ENCODE measurements at places on chromosomes 6 and 20.

GRCh38 chr6:20918868-20919267 lies 384.6 kb downstream of the CDKAL1 start:
- no peak for DNase-seq

DNA sequence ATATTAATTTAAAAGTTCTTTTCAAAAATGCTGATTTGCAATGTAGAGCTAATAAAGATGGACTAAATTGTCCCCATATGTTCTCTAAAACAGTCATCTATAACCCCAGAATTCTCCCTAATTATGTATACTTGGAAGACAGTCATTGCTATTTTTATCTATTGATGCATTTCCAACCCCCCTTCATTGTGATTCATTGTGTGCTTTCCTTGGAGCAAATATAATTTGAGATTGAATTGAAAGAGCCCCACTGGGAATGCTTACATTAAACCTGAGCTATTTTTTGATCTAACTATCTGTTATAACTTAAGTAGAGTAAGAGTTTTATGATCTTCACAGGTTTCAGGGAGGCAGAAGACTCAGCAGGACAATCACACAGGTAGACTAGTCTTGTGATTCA lies 73.7 kb upstream of the PTCHD4 start:
- no peak for DNase-seq

DNA sequence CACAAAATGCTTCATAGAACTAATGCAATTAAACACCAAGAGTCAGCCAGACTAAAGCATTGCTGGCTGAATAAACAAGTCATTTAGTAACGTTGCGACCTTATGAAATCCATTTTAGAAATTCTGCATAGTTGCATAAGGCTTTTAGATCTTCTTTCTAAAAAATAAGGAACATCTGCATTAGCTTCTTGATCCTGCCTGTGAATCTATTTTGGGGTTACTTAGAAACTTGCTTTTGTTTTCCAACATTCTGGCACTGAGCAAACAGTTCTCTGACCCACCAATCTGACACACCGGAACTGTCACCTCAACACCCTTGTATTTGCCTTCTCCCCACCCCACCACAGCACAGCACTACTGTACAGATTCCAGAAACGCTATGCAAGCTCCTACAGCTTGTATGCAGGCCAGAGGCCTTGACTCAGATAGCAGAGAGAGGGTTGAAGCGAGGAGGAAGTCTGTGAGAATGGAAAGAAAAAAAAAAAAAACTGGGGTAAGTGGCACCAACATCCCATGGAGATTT lies 55.0 kb downstream of the KIF13A start:
- no peak for DNase-seq

- no peak for DNase-seq
Measured at GRCh38 chr20:49179368-49180277, 8.5 kb downstream of the STAU1 start.

DNA sequence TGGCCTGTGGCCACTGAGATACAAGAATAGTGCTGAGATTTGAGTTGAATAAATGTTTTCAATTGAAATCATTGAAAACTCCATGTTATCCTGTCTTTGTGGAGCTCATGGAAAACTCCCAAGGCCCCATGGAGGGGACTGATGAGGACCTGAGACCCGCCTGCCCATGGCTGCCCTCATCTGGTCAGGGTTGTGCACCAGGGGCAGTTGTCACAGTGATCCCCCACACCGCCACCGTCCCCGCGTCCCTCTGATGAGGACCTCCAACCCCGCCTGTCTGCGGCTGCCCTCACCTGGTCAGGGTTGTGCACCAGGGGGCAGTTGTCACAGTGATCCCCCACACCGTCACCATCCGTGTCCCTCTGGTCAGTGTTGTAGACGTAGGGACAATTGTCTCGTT lies 27.8 kb downstream of the THBS2 start:
- no peak for DNase-seq

DNA sequence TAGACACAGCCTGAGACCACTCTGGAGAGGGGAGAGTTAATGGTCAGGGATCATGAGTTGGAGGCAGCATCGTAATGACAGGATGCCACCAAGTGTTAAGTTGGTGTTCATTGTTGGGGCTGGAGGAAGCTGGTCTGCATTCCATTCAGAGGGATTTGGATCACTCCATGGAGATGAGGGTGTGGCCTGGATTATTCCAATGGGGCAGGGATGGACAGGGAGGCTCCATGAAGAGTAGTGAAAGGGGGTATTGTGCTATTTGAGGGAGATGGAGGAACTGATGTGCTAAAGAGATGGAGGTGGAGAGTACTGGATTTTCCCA lies 1.1 kb downstream of the SAPCD1 start:
- DNase-seq = no peak
